ENCODE measurements at places on chromosomes 1 and 21.

GRCh38 chr1:68173936-68174737, 58.2 kb downstream of the WLS start:
- DNase-seq, result no peak

GRCh38 chr1:6205849-6206519, at the start of gene RNF207:
Gene RNF207 (plus strand): TSS chr1:6206119. CDS start chr1:6206536, 417 bp downstream.
- peak; percentile 72 for DNase-seq

GRCh38 chr1:17636612-17637011, 97.1 kb downstream of the ARHGEF10L start:
- no peak for DNase-seq

DNA sequence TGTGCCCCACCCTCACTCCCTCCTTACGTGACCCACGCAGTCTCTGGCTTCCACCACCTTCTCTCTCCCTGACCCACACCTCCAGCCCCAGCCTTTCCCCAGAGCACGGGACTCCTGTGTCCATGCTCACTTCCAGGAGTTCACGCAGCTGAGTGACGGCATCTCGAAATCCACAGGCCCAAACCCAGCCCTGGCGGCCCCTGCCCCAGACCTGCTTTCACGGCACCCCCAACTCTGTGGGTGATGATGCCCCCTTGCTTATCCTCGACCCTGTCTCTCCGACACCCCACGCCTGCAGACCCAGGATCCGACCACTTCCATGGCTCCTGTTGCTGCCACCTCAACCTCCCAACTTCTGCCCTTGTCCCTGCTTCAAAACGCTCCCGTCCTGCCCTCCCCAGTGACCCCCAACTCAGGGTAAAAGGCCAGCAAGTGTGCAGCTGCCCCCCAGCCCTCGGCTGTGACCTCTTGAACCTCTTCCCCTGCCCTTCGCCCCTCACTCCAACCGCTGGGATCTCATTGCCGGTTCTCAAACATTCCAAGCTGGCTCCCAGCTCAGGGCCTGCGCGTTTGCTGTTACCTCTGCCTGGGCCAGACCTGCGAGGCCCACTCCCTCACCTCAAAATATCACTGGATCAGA, 30.4 kb upstream of the LAPTM5 start:
- DNase-seq, result no peak

- no peak for DNase-seq
Measured at GRCh38 chr1:113058941-113059706, 13.9 kb upstream of the LRIG2 start.

DNA sequence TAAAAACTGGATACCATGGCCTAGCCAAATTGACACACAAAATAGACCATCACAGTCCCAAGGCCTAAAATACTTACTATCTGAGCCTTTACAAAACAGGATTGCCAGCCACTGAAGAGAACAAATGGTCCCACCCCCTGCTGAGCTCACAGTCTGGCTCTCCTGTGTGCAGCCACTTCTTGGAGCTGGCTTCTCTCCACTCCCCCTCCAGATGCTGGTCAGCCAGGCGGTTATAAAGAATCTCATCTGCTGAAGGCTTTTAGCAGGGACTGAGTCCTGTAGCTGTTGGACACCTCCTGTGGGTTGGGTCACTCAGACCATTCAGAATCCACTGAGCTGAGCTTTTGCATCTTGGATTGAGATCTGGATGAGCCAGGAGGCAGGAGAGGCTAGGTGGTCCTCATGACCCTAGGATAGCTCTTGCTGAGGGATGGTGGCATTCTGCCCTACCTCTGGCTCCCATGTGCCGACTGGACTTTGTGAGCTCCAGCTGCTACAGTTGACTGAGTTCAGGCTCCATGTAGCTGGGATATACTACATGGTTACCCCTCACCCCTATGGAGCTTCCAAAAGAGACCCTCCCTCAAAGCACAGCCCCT, 16.1 kb downstream of the OXCT2 start:
- DNase-seq, result no peak

DNA sequence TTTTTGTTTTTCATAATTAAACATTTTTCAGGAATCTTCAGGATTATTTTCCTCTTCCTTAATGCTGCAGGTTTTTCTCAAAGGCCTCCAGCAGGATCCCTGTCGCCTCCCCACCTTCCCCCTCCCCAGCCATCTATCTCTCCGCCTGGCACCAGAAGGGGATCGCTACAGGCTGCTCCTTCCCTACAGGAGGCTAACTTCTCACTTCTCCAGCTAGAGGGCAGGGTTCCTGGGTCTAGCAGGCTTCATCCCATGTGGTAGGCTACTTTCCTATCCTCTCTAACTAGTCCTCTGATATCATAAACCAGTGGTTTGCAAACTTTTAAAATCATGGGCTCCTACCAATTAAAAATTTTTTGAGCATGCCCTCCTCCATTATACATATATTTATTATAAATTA, 104.1 kb downstream of the KCNN3 start:
- DNase-seq, result peak; percentile 33

GRCh38 chr1:2148691-2149090, 45.9 kb downstream of the FAAP20 start:
- peak; percentile 83 for DNase-seq

DNA sequence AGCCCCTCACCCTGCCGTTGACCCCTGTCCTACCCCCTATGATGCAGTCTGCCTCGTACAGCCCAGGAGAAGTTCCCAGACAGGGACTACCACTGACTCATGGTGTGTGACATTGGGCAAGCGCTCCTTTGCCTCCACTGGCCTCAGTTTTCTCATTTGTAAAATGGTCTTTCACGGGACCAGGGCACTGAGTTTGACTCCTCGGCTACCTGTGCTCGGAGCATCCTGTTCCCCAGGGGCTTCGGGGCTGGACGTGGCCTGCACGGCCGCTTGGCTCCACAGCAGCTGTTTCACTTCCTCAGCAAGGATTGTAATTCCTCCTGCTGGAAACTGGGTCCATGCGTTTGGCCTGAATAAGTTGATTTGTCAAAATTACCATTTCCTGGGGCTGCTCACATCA, 277.3 kb downstream of the MATN1 start:
- DNase-seq, result no peak

GRCh38 chr1:50369830-50370229, 53.4 kb downstream of the DMRTA2 start:
- no peak for DNase-seq

- peak; percentile 67 for DNase-seq
Measured at GRCh38 chr1:44707959-44708831, 22.8 kb downstream of the RNU5D-1 start.

DNA sequence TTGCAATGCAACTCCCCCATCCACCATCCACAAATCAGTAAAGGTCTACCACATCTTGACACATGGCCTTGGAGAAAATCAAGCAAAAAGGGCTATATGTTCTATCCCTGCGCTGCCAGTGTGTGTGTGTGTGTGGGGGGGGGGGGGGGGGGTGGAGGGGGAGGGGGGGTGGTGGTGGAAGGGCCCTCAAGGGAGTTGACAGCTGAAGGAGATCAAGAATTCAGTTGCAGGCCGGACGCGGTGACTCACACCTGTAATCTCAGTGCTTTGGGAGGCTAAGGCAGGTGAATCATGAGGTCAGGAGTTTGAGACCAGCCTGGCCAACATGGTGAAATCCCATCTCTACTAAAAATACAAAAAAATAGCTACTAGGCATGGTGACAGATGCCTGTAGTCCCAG, 37.6 kb upstream of the CLIC4 start:
- no peak for DNase-seq

DNA sequence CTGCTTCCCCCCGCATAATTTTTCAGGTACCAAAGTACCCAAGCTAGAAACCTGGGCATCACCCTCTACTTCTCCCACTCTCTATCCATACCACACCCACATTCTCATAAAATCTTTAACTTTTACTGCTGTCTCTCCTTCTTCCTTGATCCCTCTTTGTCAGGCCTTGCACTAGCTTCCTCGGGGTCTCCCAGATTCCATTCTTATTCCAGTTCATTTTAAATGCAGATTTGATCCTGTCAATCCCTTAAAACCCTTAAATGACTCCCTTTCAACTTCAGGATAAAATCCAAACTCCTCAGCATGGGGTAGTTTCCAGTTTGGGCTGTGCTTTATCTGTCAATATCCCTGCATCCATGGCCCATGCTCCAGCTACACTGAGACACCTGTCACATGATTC, 343.5 kb downstream of the PBX1 start:
- DNase-seq, result no peak

GRCh38 chr1:26471498-26472319, 531 bp upstream of the HMGN2 start:
- DNase-seq, result peak; percentile 46

DNA sequence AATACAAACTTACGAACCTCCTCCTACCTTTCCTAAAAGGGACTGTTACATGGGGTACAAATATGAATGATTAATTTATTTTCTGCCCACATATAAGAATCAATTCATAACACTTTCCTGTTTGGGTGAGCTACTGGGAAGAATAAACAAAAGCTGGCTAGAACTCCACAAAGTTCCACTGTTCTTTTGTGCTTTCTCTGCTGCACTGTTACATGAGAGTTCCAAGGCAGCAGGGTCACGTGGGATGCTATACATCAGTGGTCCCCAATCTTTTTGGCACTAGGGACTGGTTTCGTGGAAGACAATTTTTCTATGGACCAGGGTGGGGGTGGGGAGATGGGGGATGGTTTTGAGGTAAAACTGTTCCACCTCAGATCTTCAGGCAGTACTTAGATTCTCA, 2.2 kb upstream of the ANGPTL7 start:
- no peak for DNase-seq

DNA sequence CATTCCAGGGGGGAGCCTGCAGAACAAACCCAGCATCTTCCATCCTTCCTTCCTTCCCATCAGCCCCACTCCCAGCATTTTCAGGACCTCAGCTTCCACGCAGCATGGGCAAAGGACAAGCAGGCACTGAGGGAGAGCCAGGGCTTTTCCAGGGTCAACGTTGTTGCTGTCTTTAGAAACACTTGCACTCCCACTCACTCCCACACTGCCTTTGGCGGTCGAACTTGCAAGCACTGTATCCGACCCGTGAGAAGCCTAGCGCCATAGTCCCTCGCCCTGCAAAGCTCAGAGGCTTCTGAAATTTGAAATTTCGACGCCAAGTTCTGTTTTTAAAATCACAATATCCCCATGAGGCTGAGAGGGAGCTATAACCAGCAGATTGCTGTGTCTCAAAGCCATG, 47.4 kb downstream of the KCNAB2 start:
- DNase-seq, result no peak

- no peak for DNase-seq
Measured at GRCh38 chr21:37292941-37293340, 25.8 kb upstream of the VPS26C start.

GRCh38 chr1:184487531-184488193, 100.8 kb downstream of the C1orf21 start:
- no peak for DNase-seq

- no peak for DNase-seq
Measured at GRCh38 chr1:178644308-178645120, 80.5 kb upstream of the RALGPS2 start.

DNA sequence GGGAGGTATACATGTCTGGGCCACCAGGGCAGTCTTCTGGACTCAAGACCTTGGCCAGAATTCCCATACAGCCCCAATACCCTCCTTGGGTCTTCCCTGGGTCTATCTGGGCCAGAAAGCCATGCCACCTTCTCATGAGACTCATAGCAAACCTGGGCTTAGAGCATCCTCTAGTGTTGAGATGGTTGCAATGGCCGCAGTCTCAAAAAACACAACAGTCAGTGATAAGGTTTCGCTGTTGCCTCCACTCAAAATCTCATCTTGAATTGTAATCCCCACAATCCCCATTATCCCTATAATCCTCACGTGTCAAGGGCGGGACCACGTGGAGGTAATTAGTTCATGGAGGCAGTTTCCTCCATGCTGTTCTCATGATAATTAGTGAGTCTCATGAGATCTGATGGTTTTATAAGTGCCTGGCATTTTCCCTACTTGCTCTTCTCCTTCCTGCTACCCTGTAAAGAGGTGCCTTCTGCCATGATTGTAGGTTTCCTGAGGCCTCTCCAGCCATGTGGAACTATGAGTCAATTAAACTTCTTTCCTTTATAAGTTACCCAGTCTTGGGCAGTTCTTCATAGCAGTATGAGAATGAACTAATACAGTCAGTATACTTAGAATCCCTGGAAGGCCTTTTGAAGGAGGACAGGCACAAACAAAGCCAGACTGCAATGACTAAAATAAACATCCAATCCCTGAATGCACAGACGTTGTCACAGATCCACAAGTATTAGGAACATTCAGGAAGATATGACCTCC, 77.0 kb downstream of the CTH start:
- DNase-seq, result peak; percentile 24

DNA sequence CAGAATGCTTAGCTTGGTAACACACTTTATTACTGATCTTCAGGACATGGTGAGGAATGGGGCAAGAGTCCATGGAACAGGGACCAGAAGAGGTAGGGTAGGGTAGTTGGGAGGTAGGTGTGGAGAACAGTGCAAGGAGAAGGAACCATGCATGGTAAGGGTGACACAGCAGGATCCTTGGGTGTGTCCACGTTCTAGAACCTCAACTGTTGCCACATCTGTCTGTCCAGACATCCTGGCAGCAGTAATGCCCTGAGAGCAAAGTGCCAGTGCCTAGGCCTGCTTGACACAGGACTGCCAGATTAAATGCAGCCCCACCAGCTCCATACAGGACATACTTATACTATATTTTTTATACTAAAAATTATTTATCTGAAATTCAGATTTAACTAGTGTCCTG, 13.9 kb downstream of the DMAP1 start:
- DNase-seq, result no peak

DNA sequence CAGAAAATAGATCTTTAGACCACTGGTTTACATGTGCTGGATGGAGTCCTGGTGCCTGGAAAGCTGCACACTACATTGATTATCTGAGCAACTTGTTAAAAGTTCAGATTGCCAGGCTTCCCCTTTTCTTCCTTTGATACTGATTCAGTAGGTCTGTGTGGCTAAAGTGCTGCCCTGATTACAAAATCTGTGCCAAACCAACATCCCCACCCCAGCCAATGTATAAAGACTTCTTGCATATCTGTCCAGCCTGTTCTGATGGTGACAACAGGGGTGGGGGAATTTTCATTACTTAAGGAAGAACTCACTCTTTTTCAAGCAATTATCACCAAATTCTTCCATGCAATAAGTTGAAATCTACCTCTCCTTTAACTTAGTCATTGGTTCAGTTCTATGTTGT, 135.5 kb downstream of the TNFSF18 start:
- no peak for DNase-seq

- no peak for DNase-seq
Measured at GRCh38 chr1:62209931-62210595, 15.4 kb downstream of the L1TD1 start.

DNA sequence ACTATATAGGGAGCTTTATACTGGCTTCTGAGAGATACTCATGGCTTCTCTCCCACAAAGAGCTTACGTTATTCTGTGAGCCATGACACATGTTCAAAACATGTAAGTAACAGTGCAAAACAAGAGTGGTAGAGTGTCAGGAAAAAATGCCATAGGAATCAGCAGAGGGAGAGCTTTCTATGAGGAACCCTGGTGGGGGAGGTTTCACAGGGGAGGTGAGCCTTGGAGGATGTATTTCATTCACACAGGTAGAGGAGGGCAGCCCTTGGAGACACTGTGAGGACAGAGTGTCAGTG, 72.7 kb upstream of the LYST start:
- no peak for DNase-seq
